ENCODE measurements at places on chromosomes 1 and 21. TPM values are rescaled to one million over a fixed set of nuclear protein-coding genes. Genes with fewer than 3 reads are reported as not detected.

- no peaks in the 10 kb centered on the region for H3K36me3 ChIP-seq
- no peaks in the 10 kb centered on the region for H3K27me3 ChIP-seq
- peak overlapping the region; percentile 80 for H3K4me3 ChIP-seq
Observed at GRCh38 chr1:220691053-220691684, 1.0 kb downstream of the C1orf115 start.

DNA sequence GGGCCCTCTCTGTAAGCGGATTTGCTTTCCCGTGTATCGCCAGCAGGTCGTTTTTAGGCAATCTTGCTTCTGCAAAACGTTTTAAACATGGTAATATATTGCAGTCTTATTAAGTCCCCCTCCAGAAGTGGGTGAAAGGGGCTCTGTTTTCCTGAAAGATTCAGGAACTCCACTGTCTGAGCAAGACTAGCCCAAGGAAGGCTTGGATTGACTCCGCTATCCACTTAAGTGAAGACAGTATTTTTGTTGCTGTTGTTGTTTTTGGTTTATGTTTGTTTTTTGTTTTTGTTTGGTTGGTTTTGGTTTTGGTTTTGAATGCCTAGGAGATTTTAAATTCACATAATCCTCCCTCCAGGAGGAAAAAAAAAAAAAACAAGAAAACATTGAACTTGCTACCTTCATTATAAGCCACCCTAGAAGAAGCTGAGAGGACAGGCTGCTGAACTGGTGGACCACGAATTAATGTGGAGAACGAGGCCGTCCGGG is 29.1 kb upstream of the NFIA start:
- H3K36me3 ChIP-seq, result no peaks in the 10 kb centered on the region
- no peaks in the 10 kb centered on the region for H3K27me3 ChIP-seq
- peaks cover under 1% of the 10 kb centered on the region for H3K4me1 ChIP-seq
- H3K4me3 ChIP-seq, result no peak overlapping the region
- no peak for DNase-seq
- H3K27ac ChIP-seq, result no peak overlapping the region

- peaks cover 52% of the 10 kb centered on the region for H3K4me1 ChIP-seq
- H3K27ac ChIP-seq, result no peak overlapping the region
- DNase-seq, result no peak
- H3K36me3 ChIP-seq, result peaks cover 79% of the 10 kb centered on the region
- no peaks in the 10 kb centered on the region for H3K27me3 ChIP-seq
- no peak overlapping the region for H3K4me3 ChIP-seq
Observed at GRCh38 chr1:46690931-46691421, 19.3 kb downstream of the TEX38 start.

GRCh38 chr1:21734526-21734925 is 48.4 kb downstream of the USP48 start:
- H3K27ac ChIP-seq, result no peak overlapping the region
- no peaks in the 10 kb centered on the region for H3K27me3 ChIP-seq
- peaks cover 64% of the 10 kb centered on the region for H3K36me3 ChIP-seq
- no peak overlapping the region for H3K4me3 ChIP-seq

Gene OR2T35
- polyA plus RNA-seq, result not detected

Gene LCE1F
- polyA plus RNA-seq, result not detected

Gene CELSR2
- polyA plus RNA-seq, result 3.5 TPM

All from SK-N-SH (cell line).